ENCODE measurements at places on chromosomes 5 and 9. TPM values are rescaled to one million over a fixed set of nuclear protein-coding genes. Genes with fewer than 3 reads are reported as not detected.

Gene SOX30
- not detected for total RNA-seq

Gene MED10
- total RNA-seq: 31.8 TPM

DNA sequence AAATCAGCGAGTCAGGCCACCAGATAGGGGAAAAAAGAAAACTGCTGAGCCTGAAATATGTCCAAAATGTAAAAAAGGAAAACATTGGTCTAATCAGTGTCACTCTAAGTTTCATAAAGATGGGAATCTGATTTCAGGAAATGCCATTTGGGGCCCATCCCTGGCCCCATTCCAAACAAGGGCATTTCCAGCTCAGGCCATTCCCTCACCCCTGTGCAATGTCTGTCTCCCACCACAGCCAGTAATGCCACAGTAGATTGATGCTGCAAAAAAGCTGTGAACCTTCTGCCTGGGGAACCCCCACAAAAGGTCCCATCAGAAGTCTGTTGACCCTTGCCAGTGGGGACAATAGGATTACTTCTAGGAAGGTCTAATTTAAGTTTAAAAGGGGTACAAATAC lies 199.6 kb downstream of the YTHDC2 start:
- no peak for ATAC-seq

DNA sequence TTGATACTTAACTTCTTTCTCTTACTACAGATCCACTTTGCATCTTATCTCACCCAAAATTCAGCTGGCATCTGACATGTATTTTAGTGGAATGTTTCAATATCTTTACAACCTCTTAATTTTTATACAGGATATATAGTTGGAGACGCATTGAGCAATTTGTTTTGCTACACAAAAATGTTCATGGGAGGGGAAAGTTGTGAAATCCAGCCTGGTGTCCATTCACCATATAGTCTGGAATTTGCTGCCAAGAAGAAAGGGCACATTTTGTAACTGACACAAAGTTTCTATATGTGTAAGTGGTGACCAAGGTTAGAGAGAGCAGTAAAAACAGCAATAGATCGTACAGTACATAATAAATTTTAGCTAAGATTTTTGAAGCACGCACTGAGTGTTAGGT lies 14.0 kb upstream of the CHD1 start:
- no peak for ATAC-seq

GRCh38 chr9:35882263-35882848 lies 12.2 kb upstream of the OR13J1 start:
- ATAC-seq: peak; percentile 73

DNA sequence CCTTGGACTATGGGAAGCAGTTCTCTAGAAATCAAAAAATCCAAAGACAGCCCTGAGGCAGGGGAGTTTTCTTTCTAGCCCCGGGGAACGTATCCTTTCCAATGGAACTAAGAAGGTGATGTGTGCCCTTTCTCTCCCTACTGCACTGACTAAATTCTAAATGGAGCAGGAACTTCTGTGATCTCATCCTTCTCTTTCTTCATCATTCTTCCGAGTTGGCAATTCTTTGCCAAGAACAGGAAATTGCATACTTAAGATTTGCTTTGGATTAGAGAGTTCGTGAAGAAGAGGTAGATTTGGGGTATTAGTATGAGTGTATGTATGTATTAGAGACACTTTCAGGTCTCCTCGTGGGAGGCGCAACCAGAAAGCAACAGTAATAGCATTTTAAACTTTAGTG lies 178.0 kb upstream of the PIK3R1 start:
- ATAC-seq: peak; percentile 33

- ATAC-seq: peak; percentile 59
These were observed 143.2 kb upstream of the TRIM32 start for GRCh38 chr9:116543731-116544400.

DNA sequence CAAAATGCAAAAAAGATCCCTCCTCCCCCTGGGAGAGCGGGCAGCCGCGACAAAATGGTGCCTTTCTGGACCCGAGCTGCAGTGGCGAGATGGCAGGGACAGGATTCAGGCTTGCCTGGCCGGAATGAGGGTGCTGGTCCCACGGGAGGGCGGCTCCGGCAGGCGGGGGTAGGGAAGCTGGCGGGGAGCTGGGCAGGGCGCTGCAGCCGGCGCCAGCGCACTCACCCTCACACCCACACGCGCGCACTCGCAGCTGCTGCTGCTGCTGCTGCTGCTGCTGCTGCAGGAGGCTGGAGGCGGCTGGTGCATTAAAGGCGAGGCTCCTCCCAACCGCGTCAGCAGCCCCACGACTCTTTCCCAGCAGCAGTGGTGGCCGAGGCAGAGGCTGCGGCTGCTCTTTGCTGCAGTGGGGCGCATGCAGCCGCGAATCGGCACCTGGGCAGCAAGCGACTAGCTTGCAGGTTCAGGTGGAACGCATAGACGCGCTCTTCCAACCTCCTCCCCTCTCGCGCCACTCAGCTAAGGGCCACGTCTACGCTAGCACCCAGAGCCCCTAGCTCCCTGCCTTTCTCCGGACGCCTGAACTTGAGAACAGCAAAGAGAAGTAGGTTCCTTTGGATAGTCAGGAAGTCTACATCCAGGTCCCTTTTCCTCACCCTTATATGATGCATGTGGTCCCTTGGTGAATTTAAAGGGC lies at the start of gene PPP2R2B:
Gene PPP2R2B (minus strand): TSS at position 282 of the 697 bp plus-strand sequence.
- ATAC-seq: peak; percentile 46

GRCh38 chr9:95515272-95516113 lies 1.3 kb downstream of the PTCH1 start:
- ATAC-seq: no peak

All from gastroesophageal sphincter (tissue), 4 donors.